ENCODE measurements at places on chromosomes 16 and 17.

DNA sequence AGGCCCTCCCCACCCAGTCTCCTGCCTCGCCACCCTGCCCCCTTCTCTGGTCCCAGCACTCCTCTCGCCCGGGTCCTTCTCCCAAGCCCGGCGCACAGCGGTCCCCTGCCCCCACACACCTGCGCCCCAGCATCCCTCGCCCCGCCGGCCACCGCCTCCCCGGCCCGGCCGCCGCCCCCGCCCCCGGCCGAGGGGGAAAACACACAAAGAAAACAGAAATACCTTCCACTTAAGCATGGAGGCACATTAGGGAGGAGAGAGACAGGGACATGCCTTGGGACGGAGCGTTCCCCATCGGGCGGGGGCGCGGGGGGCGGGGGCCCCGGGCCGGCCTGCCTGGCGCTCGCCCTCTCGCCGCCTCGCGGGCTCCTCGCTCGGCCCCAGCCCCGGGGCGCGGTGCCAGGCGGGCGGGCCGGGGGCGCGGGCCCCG, 326 bp downstream of the SRCIN1 start:
- DNase-seq: no peak

GRCh38 chr17:40608061-40608581, 39.5 kb downstream of the SMARCE1 start:
- DNase-seq: peak; percentile 34

DNA sequence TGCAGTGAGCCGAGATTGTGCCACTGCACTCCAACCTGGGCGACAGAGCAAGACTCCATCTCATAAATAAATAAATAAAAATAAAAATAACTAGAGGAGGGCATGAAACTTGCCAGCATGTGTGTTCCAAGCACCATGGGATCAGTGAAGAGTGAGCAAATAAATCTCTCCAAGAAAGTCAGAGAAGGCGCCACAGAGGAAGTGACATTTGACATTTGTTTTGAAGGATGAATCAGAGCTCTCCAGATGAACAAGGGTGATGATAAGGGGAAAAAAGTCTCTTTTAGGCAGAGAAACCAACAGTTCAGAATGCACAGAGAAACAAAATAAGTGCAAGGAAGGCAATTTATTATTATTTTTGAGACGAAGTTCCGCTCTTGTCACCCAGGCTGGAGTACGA, 50.3 kb downstream of the IST1 start:
- no peak for DNase-seq

DNA sequence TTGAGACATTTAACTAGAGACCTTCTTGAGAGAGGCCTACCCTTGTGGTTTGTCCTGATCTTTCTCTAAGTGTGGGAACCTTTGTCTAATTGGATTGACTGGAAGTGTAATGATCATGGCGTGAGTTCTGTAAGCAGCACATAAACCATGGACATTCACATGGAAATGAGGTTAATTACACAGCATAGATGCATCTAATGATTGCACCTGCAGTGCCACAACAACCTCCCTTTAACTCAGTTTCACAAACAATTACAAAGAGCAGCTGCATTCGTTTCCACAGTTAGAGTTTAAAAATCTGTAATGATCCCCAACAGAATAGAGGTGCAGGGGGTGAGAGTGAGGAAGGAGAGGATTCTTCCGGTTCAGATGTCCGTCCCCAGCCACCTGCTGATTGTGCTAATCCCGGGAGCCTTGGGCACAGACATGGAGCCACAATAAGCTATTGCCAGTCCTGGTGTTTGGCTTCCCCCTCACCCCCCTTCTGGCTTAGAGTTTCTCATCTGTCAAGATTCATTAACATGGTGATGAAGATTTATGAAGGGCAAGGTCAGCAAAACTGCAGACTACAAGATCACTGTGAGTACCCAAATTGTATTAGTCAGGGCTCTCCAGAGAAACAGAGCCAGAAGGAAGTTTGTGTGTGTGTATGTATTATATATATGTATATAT, 659.2 kb upstream of the SOX9 start:
- no peak for DNase-seq

- no peak for DNase-seq
Observed at GRCh38 chr16:30858829-30859423, 35.0 kb downstream of the BCL7C start.

DNA sequence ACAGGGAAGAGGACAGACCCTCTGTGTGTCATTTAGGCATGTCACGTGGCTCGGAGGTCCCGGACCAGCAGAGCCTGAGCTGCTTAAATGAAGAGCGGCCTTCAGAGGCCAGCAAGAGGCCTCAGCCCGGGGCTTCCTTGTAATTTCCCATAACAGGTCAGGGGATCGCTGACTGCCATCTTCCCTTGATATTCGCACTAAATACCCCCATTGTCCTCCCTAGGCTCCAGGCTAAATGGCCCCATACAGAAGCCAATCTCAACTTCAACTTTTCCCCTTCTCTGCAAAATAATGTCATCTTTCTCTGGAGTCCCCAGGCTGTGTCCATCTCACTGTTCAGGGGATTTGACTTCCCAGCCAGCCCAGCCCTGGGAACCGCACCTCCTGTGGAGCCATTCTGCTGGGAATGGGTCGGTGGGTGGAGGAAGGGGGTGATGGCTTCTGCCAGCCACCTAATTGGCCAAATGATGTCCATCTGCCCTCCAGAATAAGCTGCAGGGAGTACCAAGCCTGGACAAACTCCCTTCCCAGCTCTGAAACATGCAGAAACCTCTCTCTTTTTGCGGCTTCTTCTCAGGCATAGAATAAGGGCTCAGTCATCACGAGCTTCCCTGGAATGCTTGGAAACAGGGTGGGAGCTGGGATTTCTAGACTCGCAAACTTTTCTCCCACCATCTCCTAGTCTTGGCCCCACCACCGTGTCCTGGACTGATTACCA, 129.9 kb downstream of the SDK2 start:
- DNase-seq: no peak

DNA sequence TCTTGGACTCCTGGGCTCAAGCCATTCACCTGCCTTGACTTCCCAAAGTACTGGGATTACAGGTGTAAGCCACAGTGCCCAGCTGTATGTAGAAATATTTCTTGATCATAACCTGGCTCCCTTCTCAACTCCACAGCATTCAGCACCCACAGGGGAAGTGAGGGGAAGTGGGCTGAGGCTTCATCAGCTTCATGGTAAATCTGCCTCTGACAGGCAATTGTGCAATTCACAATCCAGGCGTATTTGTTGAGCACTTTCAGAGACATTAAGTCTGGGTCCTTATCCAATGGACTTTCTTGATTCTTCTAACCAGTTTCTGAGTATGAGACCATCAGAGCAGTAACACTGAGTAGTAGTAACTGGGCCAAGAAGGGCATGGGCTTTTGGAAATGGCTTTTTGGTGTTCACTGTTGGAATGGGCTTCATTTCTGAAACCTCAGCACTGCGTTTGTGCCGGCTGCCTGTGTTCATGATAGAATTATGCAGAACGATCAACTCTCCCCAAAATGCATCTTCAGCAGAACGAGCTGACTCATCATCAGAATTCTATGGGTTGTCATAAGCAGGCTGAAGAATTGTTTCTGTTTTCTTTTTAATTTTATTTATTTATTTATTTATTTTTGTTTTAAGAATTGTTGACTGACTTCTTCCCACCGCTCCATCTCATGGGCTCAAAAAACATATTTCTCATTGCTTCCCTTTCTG, 28.9 kb downstream of the FAM20A start:
- no peak for DNase-seq

DNA sequence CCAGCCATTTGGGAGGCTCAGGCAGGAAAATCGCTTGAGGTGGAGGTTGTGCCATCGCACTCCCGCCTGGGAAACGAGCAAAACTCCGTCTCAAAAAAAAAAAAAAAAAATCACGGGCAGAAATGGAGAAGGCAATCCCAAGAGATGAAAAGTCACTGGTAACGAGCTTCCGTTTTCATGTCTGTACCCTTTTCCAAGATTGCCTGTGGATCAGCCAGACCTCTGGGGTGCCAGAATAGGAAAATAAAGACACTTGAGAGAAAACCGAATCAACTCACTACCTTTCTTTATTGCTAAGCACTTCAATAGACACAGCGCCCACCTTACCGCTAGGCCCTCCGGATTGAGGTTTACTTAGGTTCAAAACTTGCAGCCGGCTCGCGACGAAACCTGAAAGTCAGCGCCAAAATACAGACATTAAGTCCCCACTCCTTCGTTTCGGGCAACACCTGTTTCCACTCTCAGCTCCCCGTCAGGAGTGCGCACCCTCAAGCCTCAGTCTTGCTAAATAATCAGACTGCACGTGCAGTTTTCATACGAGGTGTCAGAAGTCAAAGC, 970 bp upstream of the TRAF7 start:
- DNase-seq: no peak

GRCh38 chr16:46658925-46659324, 30.1 kb downstream of the VPS35 start:
- no peak for DNase-seq

DNA sequence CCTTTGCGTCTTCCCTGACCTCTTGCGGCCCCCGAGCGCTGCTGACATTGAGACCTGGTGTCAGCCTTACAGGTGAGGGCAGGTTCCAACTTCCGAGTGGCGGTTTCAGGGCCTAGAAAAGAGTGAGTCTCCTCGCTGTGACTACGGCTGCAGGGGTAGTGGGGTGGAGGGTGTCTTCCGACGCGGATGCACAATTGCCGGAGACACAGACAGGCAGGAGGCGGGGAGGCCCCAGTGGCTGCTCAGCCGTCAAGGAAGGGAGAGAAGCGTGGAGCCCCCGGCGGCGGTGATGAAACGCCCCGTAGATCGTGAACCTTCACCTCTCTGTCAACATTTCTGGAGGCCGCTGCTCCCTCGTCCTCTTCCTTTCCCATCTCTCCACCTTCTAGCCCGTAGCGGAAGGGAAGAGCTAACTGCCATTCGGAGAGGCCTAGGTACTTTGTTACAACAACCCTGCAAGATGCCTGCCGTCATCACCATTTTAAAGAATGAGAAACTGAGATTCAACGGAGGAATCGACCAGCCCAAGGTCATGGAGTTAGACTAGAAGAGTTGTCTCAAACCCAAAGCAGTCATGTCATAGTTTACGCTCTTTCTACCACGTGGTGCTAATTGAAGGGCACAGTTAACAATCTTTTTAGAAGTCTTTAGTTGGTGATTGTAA, 485 bp downstream of the DNAJA3 start:
- no peak for DNase-seq

- peak; percentile 71 for DNase-seq
Observed at GRCh38 chr16:67537636-67538591, 9.3 kb downstream of the RIPOR1 start.

DNA sequence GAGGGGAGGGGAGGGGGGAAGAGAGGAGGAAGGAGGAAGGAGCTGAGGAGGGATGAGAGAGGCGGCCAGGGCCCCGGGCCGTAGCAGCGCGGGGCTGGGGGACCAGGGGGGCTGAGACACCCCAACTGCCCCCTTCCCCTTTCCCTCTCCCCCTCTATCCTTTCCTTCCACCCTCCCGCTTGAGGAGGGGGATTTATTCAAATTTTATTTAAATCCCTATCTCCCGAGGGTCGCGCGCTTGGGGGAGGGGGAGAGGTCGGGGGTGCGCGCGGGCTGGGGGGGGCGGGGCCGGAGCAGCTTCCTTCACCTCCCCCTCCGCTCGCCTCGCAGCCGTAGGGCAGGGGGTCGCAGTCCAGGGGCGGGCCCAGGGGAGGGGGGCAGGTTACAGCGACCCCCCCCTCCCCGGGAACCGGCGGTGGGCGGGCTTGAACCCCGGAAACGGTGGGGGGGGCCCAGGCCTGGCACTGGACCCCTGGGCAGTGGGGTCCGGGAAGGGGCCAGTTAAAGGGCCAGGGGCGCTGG, at the start of gene FBXL19:
Gene FBXL19, plus strand, starts transcription at position 19 of the 522 bp plus-strand sequence. CDS start 2,183 bp downstream, outside the sequence.
- DNase-seq: peak; percentile 21

DNA sequence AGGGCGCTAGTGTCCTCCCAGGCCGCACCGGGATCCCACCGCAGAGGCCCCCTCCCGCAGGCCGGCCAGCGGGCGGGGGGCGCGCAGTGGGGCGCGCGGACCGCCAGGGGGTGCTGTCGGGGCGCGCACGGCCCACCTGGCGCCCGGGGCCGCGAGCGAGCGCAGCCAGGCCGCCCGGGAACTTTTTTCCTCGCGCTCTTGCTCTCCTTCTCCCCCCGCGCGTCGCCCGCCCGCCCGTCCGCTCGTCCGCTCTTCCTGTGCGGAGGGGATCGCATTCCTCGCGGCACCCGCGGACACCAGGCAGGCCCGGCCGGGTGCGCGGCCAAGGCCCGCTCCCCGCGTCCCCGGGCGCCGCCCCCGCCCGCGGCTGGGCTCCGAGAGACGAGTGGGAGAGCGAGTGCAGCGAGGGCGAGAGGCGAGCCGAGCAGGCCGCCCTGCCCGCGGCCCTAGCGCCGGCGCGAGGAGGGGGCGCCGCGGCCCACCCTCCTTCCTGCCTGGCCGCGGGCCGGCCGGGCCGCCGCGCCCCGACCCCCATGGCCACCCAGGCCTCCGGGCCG, at the start of gene RAI1:
Gene RAI1, plus strand, starts transcription at position 272 of the 557 bp plus-strand sequence. CDS start 111,491 bp downstream, outside the sequence.
- DNase-seq: peak; percentile 71

GRCh38 chr16:3038896-3039295, 2.2 kb upstream of the BICDL2 start:
- DNase-seq: no peak

DNA sequence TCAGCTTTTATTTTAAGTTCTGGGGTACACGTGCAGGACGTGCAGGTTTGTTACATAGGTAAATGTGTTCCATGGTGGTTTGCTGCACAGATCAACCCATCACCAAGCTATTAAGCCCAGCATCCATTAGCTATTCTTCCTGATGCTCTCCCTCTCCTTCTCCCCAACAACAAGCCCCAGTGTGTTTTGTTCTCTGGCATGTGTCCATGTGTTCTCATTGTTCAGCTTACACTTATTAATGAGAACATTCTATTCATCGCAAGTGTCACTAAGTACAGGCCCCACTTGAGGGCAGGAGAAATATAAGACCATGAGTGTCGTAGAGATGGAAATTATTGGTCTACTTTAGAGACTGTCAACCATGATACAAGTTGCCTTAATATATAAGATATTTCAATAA, 615.1 kb downstream of the CDH8 start:
- no peak for DNase-seq

DNA sequence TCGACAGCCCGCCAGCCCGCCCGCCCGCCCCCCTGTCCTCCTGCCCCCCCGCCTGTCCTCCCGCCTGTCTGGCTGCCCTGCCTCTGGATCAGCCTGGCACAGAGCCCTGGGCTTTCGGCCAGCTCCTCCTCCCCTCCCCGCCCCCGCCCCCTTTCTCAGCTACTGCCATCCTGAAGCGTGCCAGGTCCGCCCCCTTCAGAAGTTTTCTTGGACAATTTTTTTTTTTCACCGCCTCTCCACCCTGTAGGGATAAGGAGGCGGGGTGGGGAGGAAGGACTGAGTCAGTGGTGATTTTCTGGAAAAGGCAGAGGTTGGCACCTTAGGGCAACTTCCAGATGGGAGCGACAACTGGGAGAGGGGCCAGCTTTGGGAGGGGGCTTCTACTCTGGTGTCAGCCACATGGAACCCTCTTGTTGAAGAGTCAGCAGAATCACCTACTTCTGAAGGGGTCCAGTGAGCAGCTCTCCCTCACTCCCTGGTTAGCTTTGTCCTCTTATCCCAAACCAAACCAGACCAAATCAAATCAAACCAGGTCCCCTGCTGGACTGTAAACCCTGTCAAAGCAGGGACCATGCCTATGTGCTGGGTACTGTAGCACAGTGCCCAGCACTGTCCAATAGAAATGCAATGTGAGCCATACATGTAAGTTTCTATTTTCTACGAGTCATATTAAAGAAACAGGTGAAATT, 19.7 kb downstream of the IGF2BP1 start:
- no peak for DNase-seq

Measured in T-helper 9 cell (primary cell).